Breast epithelium (tissue), 4 donors: ENCODE measurements at places on chromosomes 3 and 15. TPM values are rescaled to one million over a fixed set of nuclear protein-coding genes. Genes with fewer than 3 reads are reported as not detected.

Gene SPESP1
- 6.1 TPM for total RNA-seq

Gene ZBTB11
- total RNA-seq: 25.9 TPM

Gene ITIH1
- total RNA-seq: 0.32 TPM

GRCh38 chr3:153348457-153349107 is 186.6 kb downstream of the RAP2B start:
- H3K36me3 ChIP-seq: no peaks in the 10 kb centered on the region
- H3K4me1 ChIP-seq: no peaks in the 10 kb centered on the region
- H3K27ac ChIP-seq: no peak overlapping the region
- H3K27me3 ChIP-seq: no peaks in the 10 kb centered on the region
- no peak overlapping the region for H3K4me3 ChIP-seq

- DNase-seq: no peak
- H3K27ac ChIP-seq: no peak overlapping the region
- H3K4me1 ChIP-seq: no peaks in the 10 kb centered on the region
- no peaks in the 10 kb centered on the region for H3K27me3 ChIP-seq
Observed at GRCh38 chr3:102761766-102762165, 327.0 kb downstream of the ZPLD1 start.

GRCh38 chr3:189139611-189139940 is 32.2 kb upstream of the TPRG1 start:
- H3K36me3 ChIP-seq: no peaks in the 10 kb centered on the region
- DNase-seq: no peak
- no peak overlapping the region for H3K27ac ChIP-seq
- H3K27me3 ChIP-seq: no peaks in the 10 kb centered on the region
- H3K4me1 ChIP-seq: no peaks in the 10 kb centered on the region
- H3K4me3 ChIP-seq: no peak overlapping the region

Gene MUC20
- total RNA-seq: 24.3 TPM

DNA sequence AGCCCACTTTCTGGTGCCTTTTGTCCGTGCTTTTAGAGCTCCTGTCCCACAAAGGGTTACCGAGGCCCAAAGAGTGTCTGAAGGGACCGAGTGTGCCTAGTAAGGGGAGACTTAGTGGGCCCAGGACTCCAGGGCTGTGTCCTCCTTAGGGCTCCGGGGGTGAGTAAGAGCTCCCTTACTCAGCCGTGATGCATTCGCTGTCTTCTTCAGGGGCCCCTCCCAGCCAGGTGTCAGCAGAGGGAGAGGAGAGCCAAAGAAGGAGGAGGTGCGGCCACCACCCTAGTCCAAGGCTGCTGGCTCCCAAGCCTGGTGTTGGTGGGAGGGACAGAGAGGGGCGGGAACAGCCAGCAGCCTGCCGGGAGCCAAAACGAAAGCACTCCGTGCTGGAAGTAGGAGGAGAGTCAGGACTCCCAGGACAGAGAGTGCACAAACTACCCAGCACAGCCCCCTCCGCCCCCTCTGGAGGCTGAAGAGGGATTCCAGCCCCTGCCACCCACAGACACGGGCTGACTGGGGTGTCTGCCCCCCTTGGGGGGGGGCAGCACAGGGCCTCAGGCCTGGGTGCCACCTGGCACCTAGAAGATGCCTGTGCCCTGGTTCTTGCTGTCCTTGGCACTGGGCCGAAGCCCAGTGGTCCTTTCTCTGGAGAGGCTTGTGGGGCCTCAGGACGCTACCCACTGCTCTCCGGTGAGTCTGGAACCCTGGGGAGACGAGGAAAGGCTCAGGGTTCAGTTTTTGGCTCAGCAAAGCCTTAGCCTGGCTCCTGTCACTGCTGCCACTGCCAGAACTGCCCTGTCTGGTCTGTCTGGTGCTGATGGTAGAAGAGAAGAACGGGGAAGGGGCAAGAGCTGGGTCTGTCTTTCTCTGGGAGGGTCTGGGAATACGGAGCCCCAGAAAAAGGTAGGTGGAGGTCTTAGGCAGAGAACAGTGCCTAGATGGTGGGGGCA is at the start of gene IL17RC:
Gene IL17RC, plus strand, starts transcription at position 365 of the 947 bp plus-strand sequence. Its CDS starts 218 bp downstream, at position 583.
- no peaks in the 10 kb centered on the region for H3K36me3 ChIP-seq
- H3K27me3 ChIP-seq: no peaks in the 10 kb centered on the region
- H3K4me3 ChIP-seq: peak within 1 kb of the TSS; percentile 56
- H3K27ac ChIP-seq: peak within 1 kb of the TSS; percentile 93
- DNase-seq: peak; percentile 95

DNA sequence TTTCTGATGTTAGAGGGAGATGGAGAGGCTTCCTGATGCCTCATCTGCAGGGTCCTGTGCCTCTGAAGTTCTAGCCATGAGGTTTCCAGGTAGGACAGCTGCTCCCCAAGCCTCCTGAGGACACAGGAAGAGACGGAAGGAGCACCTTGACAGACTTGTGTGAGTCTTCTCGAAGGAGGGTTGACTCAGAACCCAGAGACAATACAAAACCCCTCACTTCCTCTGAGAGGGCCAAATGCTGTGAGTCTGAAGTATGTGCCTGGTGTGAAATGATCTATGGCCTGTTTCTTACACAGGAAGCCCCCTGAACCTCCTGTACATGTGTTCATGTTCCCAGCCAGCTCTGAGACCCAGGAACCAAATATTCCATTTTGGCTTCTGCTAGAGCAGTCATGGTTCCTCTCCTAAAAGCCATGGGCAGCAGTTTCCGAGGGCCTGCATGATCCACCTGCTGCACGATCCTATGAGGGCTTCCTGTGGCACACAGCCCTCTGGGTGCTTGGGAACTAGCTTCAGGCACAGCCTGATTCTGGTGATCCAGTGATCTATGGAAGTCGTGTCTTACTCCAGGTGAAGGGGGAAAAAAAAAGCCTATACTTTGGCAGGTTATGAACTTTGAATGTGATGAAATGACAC is 62.2 kb downstream of the AAGAB start:
- H3K4me1 ChIP-seq: no peaks in the 10 kb centered on the region
- no peaks in the 10 kb centered on the region for H3K36me3 ChIP-seq
- no peak for DNase-seq
- no peak overlapping the region for H3K4me3 ChIP-seq
- no peak overlapping the region for H3K27ac ChIP-seq
- H3K27me3 ChIP-seq: no peaks in the 10 kb centered on the region

DNA sequence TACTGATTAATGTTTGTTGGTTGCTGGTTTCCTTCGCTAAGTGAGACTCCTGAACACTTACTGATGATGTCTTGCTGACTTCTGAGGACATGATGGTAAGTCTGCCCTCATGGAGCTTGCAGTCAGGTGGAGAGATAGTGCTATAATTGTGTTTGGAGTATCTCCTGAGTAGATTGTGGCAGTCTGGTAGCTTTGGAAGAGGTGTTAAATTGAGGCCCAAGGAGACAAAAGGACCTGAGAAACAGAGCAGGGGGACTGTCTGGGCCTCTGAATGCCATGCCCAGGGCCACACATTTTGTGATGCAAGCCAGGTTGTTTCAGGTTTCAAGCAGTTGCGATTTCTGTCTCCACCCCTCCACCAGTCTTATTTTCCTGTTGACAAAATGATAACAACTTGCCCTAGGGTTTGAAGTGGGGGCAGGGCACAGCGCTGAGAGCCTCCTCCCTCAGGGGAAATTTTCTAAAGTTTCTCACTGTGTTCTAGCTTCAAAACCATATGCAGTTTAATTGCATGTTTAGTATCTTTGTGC is 16.7 kb downstream of the SMAD3 start:
- no peak overlapping the region for H3K4me3 ChIP-seq
- DNase-seq: no peak
- no peak overlapping the region for H3K27ac ChIP-seq

DNA sequence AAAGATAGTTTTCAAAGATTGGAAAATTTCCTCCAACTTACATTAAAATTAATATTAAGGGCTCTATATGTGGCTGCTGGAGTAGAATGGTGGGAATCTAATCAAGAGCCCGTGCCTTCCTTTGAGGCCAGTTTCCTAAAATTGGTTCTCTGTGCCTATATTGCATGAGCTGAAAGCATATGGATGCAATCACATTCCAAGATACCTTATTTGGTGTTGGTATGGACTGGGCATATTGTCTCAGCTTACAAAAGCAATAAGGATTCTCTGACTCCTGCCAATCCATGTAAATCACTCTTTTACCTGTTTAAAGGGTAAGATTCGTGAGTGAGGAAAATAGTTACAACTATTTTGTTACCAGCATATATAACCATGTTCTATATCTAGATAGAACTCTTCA is 111.6 kb downstream of the GREM1 start:
- DNase-seq: no peak
- H3K36me3 ChIP-seq: no peaks in the 10 kb centered on the region
- H3K4me1 ChIP-seq: no peaks in the 10 kb centered on the region

Gene LINGO1
- 1.6 TPM for total RNA-seq

- no peak overlapping the region for H3K27ac ChIP-seq
- no peaks in the 10 kb centered on the region for H3K4me1 ChIP-seq
- no peaks in the 10 kb centered on the region for H3K36me3 ChIP-seq
- H3K4me3 ChIP-seq: no peak overlapping the region
- peaks cover 3% of the 10 kb centered on the region for H3K27me3 ChIP-seq
Observed at GRCh38 chr3:71805199-71805598, 20.3 kb upstream of the PROK2 start.

- no peak overlapping the region for H3K4me3 ChIP-seq
- no peaks in the 10 kb centered on the region for H3K4me1 ChIP-seq
- H3K36me3 ChIP-seq: no peaks in the 10 kb centered on the region
- H3K27ac ChIP-seq: no peak overlapping the region
Observed at GRCh38 chr3:122925756-122926155, 101.8 kb downstream of the SEMA5B start.

GRCh38 chr3:128727485-128727884 is 1.5 kb downstream of the RAB7A start:
- DNase-seq: no peak
- H3K36me3 ChIP-seq: no peaks in the 10 kb centered on the region
- peak overlapping the region; percentile 100 for H3K27ac ChIP-seq
- peaks cover 6% of the 10 kb centered on the region for H3K4me1 ChIP-seq

GRCh38 chr3:3509665-3510064 is 289.6 kb upstream of the LRRN1 start:
- no peak for DNase-seq
- no peaks in the 10 kb centered on the region for H3K36me3 ChIP-seq
- no peak overlapping the region for H3K4me3 ChIP-seq
- H3K4me1 ChIP-seq: no peaks in the 10 kb centered on the region
- no peaks in the 10 kb centered on the region for H3K27me3 ChIP-seq

GRCh38 chr15:101070502-101071273 is 151.5 kb downstream of the LRRK1 start:
- no peaks in the 10 kb centered on the region for H3K36me3 ChIP-seq
- DNase-seq: no peak
- H3K4me3 ChIP-seq: no peak overlapping the region
- H3K27me3 ChIP-seq: no peaks in the 10 kb centered on the region

Gene COL7A1
- total RNA-seq: 18.6 TPM

Gene ROBO2
- 1.4 TPM for total RNA-seq

- peaks cover 6% of the 10 kb centered on the region for H3K4me1 ChIP-seq
- H3K27ac ChIP-seq: peak overlapping the region; percentile 31
- no peaks in the 10 kb centered on the region for H3K36me3 ChIP-seq
- no peak overlapping the region for H3K4me3 ChIP-seq
- no peaks in the 10 kb centered on the region for H3K27me3 ChIP-seq
- DNase-seq: no peak
Observed at GRCh38 chr3:16088496-16088895, 86.0 kb upstream of the GALNT15 start.
